Epithelial cell of prostate (primary cell): ENCODE measurements at places on chromosomes 16 and 17.

- no peak for DNase-seq
Observed at GRCh38 chr16:6749698-6750097, 582.9 kb upstream of the RBFOX1 start.

DNA sequence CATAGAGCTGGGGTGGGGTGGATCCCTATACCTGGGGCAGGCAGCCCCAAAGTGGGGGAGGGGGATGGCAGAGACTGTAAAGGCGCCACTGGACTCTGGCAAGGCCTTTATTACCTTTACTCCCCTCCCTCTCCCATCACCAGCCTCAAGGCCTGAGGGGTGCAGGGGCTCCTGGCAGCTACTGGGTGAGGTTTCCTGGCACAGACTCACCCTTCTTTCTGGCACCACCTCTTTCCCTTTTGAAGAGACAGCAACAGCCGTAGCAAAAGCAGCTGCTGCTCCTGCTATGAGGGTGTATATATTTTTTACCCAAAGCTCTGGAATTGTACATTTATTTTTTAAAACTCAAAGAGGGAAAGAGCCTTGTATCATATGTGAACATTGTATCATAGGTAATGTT is 17.6 kb downstream of the RAPGEFL1 start:
- DNase-seq, result no peak

GRCh38 chr17:17191346-17191792 is 14.8 kb downstream of the PLD6 start:
- DNase-seq, result no peak

GRCh38 chr17:51793686-51794085 is 364.8 kb downstream of the CA10 start:
- DNase-seq, result no peak

- DNase-seq, result no peak
Observed at GRCh38 chr16:89200124-89200849, at the start of gene SLC22A31. Gene SLC22A31, minus strand, starts transcription at chr16:89200537. Its CDS starts 36 bp downstream, at chr16:89200501.

- DNase-seq, result no peak
Observed at GRCh38 chr16:20624205-20624604, 48.0 kb upstream of the ACSM2B start.

DNA sequence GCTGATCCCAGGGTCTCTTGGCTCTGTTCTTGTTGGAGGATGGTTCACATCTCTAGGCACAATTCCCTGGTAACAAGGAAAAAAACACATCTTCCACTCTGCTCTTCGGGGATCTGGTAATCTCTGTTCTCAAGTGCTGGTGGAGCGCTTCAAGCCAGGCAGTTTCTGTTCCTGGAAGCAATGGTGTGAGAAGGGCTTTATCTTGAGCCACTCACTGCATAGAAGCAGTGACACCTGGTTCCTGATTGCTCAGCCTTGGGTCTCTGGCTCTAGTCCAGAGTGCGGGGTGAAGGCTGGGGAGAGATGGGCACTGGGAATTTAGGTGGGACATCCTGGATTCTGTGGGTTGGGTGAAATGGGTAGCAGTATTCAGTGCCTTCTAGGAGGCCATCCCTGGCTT is 14.1 kb downstream of the AKAP1 start:
- DNase-seq, result no peak

DNA sequence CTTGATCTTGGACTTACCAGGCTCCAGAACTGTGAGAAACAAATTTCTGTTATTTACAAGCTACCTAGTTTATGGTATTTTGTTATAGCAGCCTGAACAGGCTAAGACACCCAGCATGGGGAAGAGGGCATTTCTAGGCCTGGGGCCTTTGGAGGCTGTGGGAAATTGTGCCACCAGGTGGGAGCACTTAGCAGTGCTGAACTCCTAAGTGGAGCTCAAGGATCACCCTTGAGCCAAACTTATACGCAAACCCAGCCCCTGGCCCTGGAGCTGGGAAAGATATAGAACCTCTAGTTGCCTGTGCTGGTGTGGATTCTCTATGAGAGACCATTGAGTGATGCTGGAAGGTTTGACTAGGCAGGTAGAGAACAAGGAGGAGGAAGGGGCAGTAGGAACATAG is 36.1 kb downstream of the MIS12 start:
- no peak for DNase-seq

GRCh38 chr17:31645351-31645750 is 213.7 kb downstream of the COPRS start:
- no peak for DNase-seq

DNA sequence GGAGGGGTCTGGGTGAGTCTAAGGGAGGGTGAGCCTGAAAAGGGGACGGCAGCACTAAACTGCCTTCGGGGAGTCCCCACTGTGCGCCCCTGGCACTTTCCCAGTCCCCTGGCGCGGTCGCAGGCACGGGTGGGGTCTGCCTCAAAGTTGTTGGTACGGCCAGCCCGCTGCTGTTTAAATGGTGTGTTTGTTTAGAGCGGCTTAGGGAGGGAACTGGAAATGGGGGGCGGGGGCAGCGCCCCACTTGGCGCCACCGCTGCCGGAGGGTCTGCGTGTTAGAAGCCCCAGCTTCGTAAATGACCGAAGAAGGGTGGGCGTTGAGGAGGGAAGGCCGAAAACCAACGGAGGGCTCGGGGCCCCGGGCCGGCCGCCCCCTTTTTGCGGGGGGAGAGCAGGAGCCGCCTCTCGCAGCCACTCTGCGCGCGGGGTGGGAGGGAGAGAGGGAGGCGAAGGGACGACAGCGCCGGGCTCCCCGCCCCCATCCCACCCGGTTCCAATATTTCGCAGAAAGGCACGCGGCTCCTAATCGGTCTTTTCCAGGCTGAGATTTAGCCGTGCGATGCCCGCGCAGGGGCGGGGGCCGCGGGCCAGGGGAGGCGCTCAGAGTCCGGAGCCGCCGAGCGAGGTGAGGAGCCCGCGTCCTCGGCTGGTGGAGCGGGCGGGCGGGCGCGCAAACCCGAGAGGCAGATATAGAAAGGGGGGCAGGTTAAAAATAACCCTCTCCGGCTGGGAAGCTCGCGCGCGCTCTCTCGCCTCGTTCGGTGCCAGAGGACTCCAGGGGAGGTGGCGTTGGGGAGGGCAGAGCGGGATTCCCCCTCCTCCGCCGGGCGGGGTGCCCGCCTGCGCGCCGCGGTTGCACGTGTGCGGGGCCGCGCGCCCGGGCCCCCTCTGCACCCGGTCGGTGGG is 54.9 kb downstream of the SREBF1 start:
- no peak for DNase-seq

DNA sequence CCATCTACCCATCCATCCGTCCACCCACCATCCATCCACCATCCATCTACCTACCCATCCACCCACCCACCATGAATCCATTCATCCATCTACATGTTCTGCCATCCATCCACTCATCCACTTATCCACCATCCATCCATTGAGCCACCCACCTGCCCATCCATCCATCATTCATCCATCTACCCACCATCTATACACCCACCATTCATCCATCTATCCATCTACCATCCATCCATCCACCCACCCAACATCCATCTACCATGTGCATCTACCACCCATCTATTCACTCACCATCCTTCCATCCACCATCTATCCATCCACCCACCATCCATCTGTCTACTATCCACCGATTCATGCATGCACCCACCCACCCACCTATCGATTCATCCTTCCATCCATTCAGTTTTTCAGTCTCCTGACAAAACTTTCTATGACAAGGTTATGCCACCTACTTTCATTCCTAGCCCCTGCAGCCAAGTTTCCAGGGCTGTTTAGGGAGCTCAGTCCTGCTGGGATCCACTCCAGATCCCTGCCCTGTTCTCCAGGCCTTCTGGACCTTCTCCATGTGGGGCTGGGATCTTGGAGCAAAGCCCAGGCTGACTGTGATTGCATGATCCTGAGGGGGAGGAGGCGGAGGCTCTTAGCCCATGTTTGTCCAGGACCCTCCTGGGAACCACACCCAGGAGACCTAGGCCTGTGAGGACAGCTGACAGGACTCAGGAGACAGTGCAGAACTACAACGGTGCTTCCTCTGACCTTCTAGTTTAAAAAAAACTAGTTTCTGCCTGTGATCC is 27.4 kb downstream of the BCO1 start:
- no peak for DNase-seq

DNA sequence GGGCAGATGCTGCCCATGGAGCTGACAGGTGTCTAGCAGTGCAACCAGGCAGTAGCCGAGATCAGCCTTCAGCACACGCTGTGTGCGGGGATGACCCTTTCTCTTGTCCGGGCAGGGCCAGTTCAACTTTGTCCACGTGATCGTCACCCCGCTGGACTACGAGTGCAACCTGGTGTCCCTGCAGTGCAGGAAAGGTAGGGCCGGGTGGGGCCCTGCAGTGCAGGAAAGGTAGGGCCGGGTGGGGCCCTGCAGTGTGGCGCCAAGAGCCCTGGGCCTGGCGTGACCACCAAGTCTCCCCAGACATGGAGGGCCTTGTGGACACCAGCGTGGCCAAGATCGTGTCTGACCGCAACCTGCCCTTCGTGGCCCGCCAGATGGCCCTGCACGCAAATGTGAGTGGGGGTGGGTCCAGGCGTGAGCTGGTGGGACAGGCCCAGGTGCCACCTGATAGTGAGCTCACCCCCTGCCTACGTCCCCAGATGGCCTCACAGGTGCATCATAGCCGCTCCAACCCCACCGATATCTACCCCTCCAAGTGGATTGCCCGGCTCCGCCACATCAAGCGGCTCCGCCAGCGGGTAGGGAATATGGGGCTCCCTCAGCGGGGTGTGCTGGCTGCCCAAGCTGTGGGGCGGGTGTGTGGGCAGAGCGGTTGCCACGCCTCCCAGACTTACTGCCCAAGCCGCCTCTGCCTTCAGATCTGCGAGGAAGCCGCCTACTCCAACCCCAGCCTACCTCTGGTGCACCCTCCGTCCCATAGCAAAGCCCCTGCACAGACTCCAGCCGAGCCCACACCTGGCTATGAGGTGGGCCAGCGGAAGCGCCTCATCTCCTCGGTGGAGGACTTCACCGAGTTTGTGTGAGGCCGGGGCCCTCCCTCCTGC is 40.2 kb downstream of the TSC2 start:
- no peak for DNase-seq

DNA sequence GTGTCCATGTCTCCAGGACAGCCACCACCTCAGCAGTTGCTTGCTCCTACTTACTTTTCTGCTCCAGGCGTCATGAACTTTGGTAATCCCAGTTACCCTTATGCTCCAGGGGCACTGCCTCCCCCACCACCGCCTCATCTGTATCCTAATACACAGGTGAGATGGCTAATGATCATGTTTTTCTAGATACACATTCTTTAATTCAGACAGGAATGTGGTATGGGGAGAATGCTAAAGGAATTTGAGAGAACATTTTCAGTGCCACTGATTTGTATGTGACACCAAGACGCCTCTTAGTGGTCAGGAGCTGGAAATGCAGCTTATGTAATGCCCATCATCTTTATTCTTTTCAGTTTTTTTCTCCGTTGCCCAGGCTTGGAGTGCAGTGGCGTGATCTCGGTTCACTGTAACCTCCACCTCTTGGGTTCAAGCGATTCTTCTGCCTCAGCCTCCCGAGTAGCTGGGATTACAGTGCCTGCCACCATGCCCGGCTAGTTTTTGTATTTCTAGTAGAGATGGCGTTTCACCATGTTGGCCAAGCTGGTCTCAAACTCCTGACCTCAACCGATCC is 8.9 kb upstream of the RAPGEFL1 start:
- DNase-seq, result no peak

DNA sequence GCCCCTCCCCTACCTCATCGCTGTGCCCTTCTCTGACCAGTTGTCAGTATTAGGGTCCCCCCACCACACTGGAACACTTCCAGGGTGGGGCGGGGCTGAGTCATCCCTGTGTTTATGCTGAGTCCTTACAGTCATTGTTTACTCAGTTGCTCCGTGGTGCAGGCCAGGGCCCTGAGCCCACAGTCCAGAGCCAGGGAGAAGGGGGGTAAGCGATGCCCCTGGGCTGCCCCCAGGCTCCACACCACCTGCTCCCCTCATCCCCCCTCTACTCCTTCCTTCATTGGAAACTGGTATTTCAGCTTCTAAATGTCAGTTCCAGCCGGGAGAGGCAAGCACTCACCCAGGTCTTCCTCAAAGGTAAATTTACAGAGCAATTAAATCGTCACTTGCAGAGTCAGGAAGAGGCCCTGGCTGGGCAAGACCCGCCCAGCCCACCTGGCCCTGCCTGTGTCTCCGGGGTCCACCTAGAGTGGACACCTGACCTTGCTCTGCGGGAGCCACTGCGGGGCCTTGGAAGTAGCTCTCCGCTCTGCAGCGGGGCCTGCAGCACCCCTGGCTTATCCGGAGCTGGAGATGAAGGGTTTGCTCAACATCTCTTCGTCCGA is 4.8 kb downstream of the ATP2A3 start:
- no peak for DNase-seq

GRCh38 chr17:72989074-72989610 is 103.3 kb downstream of the SLC39A11 start:
- no peak for DNase-seq

DNA sequence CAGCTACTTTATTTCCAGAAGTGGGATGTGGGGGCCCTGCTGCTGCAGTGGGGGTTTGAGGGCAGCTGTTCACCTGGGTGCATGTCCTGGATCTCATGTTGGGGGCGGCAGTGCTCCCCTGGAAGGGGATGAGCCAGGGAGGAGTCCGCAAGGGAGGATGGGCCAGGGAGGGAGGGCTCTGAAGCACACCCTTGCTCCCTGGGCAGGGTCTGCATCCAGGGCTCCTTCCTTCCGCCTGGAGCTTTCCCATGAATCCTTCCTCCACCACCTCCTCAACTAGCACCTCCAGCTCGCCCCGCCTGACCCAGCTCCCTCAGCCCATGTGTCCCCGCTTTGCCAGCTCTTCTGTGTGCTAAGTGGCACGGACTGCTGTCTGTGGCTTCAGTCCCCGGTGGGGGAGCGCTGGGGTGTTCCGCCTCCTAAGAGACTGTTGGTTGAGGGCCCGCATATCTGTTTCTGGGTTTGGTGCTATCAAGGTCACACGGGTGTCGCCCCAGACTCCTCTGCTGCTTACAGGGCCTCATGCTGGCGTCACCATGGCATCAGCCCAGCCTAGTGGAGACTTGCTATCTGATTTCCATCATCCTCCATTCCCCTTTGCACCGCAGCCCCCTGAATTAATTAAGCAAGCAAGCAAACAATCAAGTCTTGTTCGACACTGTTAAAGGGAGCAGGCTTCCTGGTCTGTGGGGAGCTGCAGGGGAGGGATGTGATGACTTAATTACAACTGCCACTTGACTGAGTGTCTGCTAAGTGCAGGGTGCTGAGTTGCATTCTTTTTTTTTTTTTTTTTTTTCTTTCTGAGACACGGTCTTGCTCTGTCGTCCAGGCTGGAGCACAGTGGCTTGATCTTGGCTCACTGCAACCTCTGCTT is 71.8 kb downstream of the PRKCA start:
- DNase-seq, result no peak

DNA sequence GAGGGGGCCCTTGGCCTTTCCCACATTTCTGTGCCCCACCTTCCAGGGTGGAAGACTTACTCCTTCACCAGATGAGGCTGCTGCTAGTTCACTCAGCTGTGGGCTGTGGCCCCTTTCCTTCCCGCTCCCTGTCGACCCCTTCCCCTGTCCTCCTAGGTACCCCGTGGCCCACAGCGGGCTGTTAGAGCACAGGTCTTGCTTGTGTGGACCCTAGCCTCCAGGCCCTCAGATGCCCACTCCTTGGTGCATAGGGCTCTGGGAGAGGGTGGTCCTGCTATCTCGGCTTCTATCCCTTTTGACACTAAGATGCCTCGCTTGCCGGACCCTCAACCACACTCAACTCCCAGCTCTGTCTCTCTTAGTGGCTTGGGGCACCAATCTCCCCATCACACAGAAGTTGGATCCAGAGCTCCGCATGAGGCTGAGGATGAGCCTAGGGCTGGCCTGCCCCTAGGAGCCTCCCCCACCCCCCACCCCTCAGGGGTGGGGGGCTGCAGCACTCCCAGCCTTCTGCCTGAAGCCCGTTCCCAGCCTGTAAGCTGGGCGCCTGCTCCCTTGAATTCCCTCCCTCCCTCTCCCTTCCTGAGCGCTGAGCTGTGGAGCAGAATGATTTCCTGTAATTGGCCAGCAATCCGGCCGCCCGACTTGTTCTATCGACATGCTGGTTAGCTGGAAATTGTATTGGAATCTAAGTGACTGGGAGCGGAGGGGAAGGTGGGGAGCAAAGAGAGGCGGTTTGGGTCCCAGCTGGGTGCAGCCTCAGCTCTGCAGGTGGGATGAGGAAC is 30.9 kb downstream of the DCAKD start:
- no peak for DNase-seq
